ENCODE measurements at places on chromosomes 5 and 9. TPM values are rescaled to one million over a fixed set of nuclear protein-coding genes. Genes with fewer than 3 reads are reported as not detected.

DNA sequence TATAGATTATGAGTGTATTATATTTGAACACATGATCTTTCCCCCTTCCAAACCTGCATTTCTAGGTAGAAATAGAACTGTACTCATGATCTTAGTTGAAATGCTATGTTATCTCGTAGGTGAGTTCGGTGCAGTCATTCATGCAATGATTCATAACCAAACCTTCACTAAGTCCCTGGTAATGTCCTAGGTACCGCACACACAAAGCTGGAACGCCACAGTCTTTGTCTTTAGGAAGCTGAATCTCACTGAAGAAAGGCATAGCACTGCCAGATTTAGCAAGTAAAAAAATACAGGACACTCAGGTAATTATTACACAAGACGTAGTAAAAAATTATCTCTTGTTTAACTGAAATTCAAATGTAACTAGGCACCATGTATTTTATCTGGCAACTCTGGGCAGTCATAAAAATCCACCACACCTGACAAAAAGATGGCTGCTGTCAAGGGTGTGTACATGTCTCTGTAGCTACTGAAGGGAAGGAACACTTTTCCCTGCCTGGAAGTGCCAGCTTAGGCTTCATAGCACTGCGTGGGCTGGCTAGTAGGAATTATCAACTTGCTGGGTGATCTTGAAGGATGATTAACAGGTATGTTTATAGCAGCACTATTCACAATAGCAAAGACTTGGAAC is 28.0 kb upstream of the TXN start:
- no peak for DNase-seq

DNA sequence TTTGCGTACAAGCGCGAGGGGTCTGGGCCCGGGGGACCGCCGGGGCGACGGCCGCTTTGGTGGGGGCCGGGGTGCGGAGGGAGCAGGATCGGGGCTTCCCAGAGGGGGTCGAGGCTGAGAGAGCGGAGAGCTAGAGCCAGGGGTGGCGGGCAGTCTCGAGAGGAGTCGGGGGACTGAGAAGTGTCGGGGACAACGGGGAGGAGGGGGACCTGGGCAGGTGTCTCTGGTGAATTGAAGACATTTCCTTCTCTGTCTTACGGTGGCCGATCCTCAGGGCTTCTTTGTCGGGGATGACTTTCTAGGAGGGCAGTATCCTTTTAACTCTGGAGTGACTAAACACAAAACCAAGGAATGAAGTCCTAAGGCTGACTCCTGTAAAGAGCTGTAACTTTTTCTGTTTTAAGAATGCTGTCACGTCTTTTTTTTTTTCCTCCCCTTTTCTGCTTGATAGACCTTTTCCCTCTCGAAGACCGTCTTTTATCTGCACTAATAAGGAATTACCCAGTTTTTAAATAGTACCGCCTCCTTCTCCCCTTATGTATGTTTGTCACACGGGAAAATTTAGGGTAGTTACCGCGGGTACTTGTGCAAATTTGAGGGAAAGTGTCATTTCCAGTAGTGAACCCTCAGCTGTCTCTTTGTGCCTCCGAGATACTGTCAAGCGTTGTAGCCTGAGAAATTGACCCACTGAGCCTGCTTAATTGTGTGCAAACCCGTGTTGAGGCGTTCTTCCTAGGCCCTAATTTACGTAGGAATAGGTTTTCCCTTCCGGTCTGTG is 822 bp downstream of the DENND4C start:
- no peak for DNase-seq

- DNase-seq = peak; percentile 59
Observed at GRCh38 chr9:98491828-98492227, 216.9 kb downstream of the GABBR2 start.

DNA sequence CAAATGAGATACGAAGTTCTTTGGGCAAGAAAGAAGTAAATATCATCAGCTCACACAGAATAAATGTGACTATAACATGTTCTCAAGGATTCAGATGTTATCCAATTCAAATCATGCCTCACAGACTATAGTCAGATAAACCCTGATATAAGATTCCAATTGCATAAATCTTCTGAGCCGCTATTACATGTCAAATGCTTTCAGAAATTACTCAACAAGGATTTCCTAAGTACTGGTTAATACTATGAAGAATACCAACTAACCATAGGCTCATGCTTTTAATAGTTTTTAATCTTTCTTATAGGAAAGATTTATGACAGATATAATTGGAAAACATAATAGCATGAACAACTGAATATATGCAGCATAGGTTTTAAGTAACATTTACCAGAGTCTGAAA is 73.6 kb downstream of the BAAT start:
- DNase-seq = no peak

- DNase-seq = no peak
Observed at GRCh38 chr9:70590315-70590677, 175.8 kb upstream of the KLF9 start.

- DNase-seq = no peak
Observed at GRCh38 chr9:112408275-112408674, 28.4 kb downstream of the HSDL2 start.

DNA sequence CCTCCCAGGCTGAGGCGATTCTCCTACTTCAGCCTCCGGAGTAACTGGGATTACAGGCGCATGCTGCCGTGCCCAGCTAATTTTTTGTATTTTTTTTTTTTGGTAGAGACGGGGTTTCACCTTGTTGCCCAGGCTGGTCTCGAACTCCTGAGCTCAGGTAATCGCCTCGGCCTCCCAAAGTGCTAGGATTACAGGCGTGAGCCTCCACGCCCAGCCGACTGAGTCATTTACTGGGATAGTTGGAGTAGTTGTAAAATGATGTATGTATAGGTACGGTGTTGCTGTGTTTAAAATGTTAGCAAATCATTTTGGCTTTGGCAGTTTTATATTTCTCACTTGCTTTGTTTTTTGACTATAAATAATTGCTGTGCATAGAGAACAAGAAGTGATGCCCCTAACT is 209.4 kb downstream of the ADAMTSL1 start:
- no peak for DNase-seq

DNA sequence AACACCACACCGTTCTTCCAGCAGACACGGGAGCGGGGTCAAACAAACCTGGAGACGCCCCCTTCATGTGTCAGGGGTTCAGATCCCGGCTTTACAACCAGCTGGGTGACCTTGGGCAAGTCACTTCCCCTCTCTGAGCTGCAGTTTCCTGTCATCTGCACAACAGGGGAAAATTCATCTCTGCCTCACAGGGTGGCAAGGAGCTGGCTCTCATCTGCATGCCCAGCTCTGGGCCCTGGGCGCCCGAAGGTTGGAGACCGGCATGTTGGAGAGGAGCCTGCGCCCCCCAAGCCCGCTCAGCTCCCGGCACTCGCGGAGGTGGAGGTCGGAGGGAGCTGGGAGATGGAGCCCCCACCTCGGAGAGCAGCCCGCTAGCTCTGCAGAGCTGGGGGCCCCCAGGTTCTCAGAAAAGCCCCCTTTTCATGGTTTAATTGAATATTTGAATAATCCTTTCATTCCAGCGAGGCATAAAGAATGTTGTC is 20.4 kb downstream of the NR5A1 start:
- DNase-seq = no peak

DNA sequence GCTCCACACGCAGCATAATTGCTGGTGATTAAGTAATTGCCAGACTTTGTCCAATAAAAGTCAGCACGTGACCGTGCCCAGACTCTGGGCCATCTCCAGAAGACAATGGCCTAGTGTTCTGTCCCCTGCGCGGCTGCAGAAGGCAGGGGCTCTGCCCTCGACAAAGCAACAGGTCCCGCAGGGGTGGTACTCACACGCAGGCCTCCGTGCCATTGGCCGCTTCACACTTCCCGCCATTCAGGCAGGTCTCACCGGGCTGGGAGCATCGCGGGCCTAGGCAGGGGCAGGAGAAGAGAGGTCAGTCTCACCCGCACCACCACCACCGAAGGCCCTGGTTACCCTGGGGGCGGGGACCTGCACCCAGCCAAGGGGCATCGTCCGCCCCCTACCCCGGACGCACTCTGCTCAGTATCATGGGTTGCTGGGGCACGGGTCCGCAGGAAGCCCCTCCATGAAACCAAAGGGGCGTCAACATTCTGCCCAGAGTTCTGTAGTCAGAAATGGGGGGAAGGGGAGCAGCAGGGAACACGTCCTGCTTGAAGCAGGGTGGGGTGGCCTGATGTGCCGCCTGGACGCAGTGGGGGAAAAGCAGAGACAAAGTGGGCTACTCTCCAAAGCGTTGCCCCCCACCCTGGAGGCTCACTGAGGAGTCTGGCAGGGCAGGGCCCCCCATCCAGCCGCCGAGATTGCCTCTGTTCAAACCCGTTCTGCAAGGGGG is 1.9 kb downstream of the NOTCH1 start:
- DNase-seq = no peak

DNA sequence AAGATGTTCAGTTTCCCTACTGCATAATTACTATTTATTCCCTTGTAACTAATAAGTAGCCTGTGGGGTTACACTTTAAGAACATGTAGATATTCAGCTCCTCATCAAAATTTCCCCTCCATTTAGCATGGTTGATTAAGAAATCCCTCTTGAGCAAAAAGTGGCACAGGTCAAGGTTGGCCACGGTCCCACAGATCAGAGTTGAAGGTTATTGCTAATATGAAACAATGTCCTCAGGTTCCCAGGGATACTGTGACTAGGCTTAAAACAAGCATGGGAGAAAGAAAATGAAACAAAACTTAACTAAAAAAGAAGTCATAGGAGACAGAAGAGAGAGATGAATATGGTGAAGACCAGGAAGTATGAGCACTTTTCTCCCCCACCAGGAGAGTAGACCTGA is 64.2 kb downstream of the RFK start:
- DNase-seq = no peak

DNA sequence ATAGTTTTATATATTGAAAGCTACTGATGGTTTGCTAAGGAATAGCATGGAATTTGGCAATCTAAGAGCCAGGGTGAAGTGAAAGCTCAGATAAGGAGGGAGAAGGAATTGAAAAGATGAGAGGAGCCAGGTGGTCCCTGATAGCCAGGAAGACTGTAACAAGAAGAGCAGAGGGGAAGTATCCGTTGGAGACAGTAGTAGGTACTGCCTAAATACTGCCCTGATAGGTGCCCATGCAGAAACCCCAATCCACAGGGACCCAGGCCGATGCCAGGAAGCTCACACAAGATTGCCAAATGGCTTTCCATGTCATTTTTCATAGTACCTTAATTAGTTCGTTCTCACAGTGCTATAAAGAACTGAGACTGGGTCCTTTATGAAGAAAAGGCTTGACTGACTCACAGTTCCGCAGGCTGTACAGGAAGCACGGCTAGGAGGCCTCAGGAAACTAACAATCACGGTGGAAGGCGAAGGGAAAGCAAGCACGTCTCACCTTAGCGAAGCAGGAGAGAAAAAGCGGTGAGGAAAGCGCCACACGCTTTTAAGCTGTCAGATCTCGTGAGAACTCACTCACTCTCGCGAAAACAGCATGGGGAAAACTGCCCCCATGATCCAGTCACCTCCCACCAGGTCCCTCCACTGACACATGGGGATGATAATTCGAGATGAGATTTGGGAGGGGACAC is 13.0 kb downstream of the ACTL7B start:
- DNase-seq = no peak

DOCK2 gene
- 12.6 TPM for total RNA-seq

PCDHA1 gene
- 0.10 TPM for total RNA-seq

LHX2 gene
- total RNA-seq = 0.74 TPM

TOMM5 gene
- 101 TPM for total RNA-seq
